Pons (tissue), 1 donor: ENCODE measurements at places on chromosomes 3 and 15.

- no peak for DNase-seq
These were observed 22.6 kb downstream of the ISL2 start for GRCh38 chr15:76359152-76359551.

DNA sequence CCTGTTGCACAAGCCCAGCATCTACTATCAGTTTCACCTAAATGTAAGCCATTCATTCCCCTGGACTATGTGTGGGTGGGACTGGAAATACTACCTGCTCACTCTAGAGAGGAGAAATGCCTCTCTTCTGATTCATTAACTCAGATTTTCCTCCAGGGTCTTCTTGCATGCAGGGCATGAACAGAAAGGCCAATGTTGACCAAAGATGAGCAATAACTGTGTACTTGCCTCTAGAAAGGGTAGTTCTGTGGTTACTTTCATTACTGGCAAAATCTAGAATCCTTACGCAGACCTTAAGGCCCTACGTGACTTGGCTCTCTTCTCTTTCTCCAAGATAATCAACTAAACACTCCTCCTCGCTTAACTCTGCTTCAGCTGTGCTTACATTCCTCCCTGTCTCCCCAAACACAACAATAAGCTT lies 81.4 kb upstream of the PSMD6 start:
- DNase-seq: no peak

- DNase-seq: no peak
These were observed 688.8 kb upstream of the CCDC54 start for GRCh38 chr3:106688464-106688863.

DNA sequence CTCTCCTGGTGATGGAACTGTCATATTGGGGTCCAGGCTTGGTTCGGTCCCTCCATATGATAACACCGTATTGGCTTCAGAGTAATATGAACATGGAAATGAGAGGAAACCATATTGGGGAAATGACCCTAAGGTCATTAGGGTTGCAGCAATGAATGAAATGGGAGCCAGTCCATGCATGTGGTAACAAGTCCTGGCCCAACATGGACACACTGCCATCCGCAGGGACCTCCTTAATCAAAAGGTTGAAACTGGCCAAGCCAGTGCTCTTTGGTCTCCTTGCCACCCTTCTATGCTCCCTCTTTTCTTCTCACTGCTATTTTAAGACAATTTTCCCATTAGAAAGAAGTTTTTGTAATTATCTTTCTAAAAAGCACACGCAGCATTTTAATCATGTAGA lies 8.3 kb downstream of the SHC4 start:
- DNase-seq: no peak

GRCh38 chr3:123442125-123442524 lies 6.8 kb downstream of the ADCY5 start:
- DNase-seq: no peak

DNA sequence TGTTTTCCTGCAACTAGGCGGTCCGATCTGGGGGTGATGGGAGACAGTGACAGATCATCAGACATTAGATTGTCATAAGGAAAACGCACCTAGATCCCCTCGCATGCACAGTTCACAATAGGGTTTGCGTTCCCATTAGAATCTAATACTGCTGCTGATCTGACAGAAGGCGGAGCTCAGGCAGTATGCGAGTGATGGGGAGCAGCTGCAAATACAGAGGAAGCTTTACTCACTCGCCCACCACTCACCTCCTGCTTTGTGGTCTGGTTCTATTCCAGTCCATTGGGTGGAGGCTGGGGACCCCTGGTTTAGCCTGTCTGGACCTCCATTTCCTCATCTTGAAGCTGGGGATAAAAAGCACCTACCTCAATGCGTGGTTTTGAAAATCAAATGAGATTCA lies 437.5 kb upstream of the PROK2 start:
- no peak for DNase-seq

DNA sequence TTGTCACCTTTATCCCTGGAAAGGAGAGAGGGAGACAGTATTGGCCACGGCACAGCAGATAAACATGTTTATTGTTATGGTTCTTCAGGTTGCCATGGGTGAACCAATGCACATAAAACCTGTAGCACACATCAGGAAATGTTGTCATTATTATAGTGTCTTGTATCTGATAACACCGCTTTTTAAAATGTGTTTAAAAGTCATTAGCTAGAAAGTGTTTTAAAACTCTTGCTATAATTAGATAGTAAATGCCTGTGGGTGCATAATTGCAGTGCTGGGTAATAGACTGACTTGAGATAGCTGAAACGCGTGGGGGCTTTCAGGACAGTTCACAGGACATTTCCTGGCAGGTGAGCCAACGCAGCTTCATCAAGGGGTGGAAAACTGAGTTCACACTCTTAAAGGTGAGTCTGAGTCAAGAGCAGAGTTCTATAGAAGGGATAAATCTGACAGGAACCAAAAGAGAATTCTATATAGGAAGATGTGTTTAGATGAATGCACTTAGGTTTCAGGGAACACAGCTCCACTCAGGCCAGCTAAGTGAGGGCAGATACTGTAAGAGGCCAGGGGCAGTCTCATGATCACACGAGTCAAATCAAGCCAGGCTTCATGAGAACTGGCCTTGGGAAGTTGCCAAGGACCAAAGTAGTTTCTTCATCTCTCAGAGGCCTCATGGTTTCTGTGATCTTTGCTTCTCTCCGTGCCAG lies 35.6 kb upstream of the PPP4R2 start:
- peak; percentile 69 for DNase-seq

- DNase-seq: no peak
These were observed 2.1 kb upstream of the FAM131A start for GRCh38 chr3:184335291-184335660.

DNA sequence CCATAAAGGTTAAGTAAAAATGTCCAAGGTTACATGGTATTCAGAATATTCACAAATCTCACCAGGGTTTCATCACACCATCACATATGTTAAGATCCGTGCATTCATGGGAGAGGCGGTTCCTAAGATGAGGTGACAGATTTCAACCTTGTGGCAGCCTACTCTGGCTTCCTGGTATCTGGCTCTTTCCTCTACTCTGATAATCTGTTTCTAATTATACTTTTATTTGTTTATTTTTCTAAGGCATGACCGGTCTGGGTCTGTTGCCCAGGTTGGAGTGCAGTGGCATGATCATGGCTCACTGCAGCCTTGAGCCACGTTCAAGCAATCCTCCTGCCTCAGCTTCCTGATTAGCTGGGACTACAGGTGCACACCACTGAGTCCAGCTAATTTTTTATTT lies 34.4 kb downstream of the RAF1 start:
- no peak for DNase-seq

DNA sequence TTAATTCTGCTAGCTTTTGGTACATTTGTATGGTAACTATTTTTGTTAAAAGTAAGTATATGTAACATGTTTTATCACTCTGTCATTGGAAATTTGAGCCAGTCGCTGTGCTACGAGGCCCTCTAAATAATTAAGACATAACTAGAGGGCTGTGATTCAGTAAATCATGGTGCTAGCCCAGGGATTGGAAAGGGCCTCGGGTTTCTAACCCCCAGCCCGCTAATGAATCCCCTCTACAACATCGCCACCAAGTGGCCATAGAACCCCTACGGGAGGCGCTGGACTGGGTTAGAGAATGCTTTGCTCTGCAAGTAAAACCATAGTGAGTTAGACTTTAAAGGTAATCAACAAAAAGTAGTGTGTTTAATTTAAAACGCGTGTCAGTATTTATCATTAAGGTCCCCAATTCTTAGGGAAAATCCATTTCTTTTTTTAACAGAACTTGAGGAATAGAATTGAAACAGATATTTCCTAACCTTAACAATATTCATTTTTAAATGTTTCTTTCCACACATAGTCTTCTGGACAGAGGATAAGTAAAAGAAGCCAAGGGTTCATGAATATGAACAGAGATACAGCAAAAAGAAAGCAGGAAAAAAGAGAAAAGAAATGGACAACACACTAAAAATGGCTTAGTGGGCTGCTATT lies 744.7 kb downstream of the EPHA3 start:
- DNase-seq: peak; percentile 11

GRCh38 chr15:62068071-62068809 lies 1.5 kb downstream of the C2CD4A start:
- DNase-seq: no peak

- no peak for DNase-seq
These were observed 10.8 kb downstream of the TIPARP start for GRCh38 chr3:156685198-156685597.

- DNase-seq: peak; percentile 78
These were observed 81.0 kb downstream of the TMEM108 start for GRCh38 chr3:133119176-133119575.

- no peak for DNase-seq
These were observed 525.2 kb downstream of the CADM2 start for GRCh38 chr3:85483986-85484385.

GRCh38 chr3:177141471-177141870 lies 55.8 kb downstream of the TBL1XR1 start:
- DNase-seq: no peak

DNA sequence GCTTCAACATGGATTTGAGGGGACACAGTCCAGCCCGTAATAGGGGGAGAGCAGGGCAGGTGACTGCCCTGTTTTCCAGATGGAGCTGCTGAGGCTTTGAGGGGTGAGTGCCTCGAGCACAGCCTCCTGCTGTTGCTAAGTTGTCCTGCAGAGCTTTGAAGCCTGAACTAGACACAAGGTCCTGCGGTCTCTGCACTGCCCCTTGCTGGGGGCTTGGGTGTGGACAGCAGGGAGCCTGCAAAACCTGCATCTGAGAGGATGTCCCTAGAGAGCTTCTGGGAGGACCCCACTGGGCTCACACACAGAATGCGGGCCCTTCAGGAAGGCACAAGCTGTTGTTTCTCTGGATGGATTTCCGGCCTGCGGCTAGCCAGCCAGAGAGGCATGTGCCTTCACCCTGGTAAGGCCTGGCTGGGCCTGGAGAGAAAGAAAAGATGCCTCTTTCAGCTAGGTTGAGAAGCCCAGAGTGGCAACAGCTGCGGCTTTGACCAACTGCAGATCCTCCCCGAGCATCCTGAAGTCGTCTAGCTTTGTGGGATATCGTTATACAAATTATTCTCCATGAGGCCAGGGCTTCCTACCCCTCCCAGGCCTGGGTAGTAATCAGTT lies 226.2 kb downstream of the SLCO3A1 start:
- no peak for DNase-seq

GRCh38 chr3:115788921-115789470 lies 165.7 kb downstream of the GAP43 start:
- no peak for DNase-seq

DNA sequence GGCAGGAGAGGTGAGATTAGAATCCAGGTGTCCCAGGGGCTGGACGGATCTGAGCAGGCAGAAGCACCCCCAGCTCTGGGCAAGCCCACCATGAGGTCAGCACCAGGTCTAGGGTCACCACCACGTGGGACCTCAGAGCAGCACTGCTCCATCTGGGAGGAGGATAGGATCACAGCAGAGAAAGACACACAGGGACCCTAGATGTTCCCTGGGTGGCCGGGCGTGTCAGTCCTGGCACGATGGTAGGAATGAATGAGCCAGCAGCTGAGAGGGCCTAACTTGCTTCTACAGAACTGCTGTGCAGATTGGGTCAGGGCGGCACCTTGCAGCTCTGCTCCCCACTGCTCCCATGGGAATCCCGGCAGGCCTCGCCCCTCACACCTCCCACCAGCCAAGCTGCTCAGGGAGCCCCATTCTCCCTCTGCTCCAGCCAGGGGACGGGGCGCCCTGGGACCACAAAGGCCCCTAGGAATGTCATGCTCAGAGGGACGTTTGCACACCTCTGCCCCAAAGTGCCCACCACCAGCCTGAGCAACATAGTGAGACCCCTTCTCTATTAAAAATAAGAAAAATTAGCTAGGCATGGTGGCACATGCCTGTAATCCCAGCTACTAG lies 66.3 kb downstream of the ZNF445 start:
- no peak for DNase-seq

DNA sequence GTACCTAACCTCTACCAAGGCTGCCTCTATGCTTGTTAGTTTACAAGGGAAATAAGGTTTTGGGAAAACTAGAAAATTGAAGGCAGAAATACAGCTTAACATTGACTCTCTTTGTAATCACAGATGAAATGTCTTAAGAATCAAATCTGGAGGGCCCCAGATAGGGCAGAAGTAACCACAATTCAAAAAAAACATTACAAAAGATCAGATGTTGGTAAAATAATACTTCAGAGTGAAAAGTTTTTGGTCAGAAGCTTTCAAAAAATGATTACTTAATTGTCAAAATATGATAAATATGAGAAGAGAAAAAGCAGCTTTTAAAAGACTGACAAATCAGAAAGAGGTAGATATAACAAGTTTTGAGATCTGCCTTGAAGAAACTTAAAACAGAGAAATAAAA lies 425.1 kb upstream of the NECTIN3 start:
- no peak for DNase-seq

GRCh38 chr3:83948771-83949170 lies 1010.0 kb upstream of the CADM2 start:
- DNase-seq: no peak

- DNase-seq: no peak
These were observed 33.9 kb upstream of the PLXNA1 start for GRCh38 chr3:126948980-126949535.
